Osteoblast (primary cell): ENCODE measurements at places on chromosomes 4 and X.

DNA sequence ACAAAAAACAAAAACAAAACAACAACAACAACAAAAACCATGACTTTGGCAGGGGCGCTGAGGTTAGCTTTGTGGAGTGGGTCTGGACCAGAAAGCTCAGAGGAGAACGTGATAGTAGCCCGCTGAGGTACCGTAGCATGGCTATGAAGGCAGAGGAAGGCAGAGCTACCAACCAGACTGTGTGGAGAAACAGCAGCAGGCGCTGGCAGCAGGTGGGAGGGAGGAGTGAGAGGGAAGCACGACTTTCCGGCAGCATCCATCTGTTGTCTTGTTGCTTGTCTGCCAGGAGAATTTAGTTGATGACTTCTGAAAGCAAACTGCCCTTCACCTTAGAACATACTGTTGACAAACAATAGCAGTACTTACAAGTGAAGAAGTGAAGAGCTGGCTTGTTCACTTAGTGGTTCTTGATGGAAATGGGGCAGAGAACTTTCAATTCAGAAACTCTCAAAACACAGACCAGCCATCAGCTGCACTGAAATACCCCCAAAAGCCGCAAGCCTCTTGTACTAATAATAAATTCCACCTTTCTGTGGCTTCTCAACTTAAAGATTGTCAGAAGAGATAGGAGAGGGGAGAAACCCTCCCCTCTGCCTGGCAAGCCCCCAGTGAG, 447.2 kb downstream of the SLITRK2 start:
- no peak for DNase-seq
- no peak overlapping the region for H3K4me3 ChIP-seq
- no peak overlapping the region for H3K27ac ChIP-seq
- no peaks in the 10 kb centered on the region for H3K4me1 ChIP-seq
- no peaks in the 10 kb centered on the region for H3K27me3 ChIP-seq

- no peak overlapping the region for H3K27ac ChIP-seq
- no peak overlapping the region for H3K4me3 ChIP-seq
- H3K36me3 ChIP-seq = no peaks in the 10 kb centered on the region
- no peaks in the 10 kb centered on the region for H3K27me3 ChIP-seq
Measured at GRCh38 chr4:33649471-33649870, 2594.8 kb downstream of the ARAP2 start.

GRCh38 chr4:176858839-176859238, 66.1 kb upstream of the VEGFC start:
- no peaks in the 10 kb centered on the region for H3K4me1 ChIP-seq
- H3K4me3 ChIP-seq = no peak overlapping the region
- H3K27ac ChIP-seq = no peak overlapping the region
- H3K27me3 ChIP-seq = no peaks in the 10 kb centered on the region
- no peak for DNase-seq
- no peaks in the 10 kb centered on the region for H3K36me3 ChIP-seq

GRCh38 chr4:137946453-137947174, 295.5 kb downstream of the SLC7A11 start:
- no peak overlapping the region for H3K4me3 ChIP-seq
- no peaks in the 10 kb centered on the region for H3K4me1 ChIP-seq
- H3K36me3 ChIP-seq = no peaks in the 10 kb centered on the region

- no peaks in the 10 kb centered on the region for H3K36me3 ChIP-seq
- H3K4me3 ChIP-seq = no peak overlapping the region
- H3K4me1 ChIP-seq = peaks cover 5% of the 10 kb centered on the region
- H3K27me3 ChIP-seq = no peaks in the 10 kb centered on the region
- H3K27ac ChIP-seq = no peak overlapping the region
Measured at GRCh38 chr4:155973639-155974475, 20.2 kb upstream of the CTSO start.

DNA sequence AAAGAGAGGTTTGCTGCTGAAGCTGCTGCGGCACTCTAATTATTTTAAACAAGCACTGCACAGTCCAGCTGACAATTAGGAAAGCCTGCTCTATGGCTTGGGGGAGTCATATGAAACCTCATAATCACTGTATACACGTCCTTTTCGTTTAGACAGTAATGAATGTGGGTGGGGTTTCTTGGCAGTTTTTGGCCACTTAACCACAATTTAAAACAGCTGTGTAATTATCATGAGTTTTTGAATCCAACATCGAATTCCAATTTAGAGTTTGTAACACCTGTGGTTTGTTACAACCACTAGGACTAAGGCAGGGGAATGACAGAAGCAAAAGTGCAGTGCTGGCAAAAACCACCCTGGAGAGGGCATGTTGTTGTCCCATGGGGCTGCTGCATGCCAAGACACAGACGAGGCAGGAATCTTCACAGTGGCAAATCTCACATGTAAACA, 99.5 kb downstream of the CXXC4 start:
- H3K27ac ChIP-seq = no peak overlapping the region
- no peak overlapping the region for H3K4me3 ChIP-seq
- DNase-seq = no peak
- H3K36me3 ChIP-seq = no peaks in the 10 kb centered on the region

DNA sequence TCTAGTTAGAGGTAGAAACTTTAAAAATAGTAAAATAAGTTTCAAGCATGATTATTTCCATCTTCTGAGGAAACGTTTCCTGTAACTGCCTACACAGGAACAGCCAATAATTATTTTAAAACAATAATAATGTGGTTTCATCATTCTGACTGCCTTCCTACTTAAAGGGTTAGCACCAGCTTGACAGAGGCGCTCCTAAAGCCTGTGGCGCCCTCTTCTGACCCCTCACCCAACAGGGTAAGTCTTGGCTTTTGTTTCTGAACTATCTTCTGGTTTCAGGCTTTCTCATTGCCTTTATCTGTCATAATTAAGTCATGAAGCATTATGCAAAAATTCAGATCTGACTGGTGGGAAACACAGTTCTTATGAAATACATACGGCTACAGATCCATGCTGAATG, 96.7 kb downstream of the ITM2A start:
- no peak for DNase-seq
- H3K27ac ChIP-seq = no peak overlapping the region
- H3K4me3 ChIP-seq = no peak overlapping the region
- H3K36me3 ChIP-seq = no peaks in the 10 kb centered on the region
- no peaks in the 10 kb centered on the region for H3K4me1 ChIP-seq
- no peaks in the 10 kb centered on the region for H3K27me3 ChIP-seq

- no peak overlapping the region for H3K27ac ChIP-seq
- H3K27me3 ChIP-seq = no peaks in the 10 kb centered on the region
- no peaks in the 10 kb centered on the region for H3K36me3 ChIP-seq
- H3K4me1 ChIP-seq = peaks cover 10% of the 10 kb centered on the region
- no peak overlapping the region for H3K4me3 ChIP-seq
Measured at GRCh38 chr4:83558680-83559079, 22.8 kb downstream of the GPAT3 start.

GRCh38 chr4:170589597-170590191, 499.9 kb upstream of the AADAT start:
- no peak for DNase-seq
- H3K27ac ChIP-seq = no peak overlapping the region
- no peaks in the 10 kb centered on the region for H3K27me3 ChIP-seq
- no peak overlapping the region for H3K4me3 ChIP-seq
- no peaks in the 10 kb centered on the region for H3K4me1 ChIP-seq

- no peak overlapping the region for H3K4me3 ChIP-seq
- no peak for DNase-seq
- no peaks in the 10 kb centered on the region for H3K36me3 ChIP-seq
Measured at GRCh38 chr4:184500748-184501589, 26.6 kb upstream of the IRF2 start.

GRCh38 chr4:40458683-40459082, 123.5 kb downstream of the CHRNA9 start:
- H3K27me3 ChIP-seq = no peaks in the 10 kb centered on the region
- no peak overlapping the region for H3K4me3 ChIP-seq
- no peak overlapping the region for H3K27ac ChIP-seq

GRCh38 chr4:48636911-48637310, 143.2 kb downstream of the FRYL start:
- DNase-seq = no peak
- H3K27ac ChIP-seq = no peak overlapping the region
- no peaks in the 10 kb centered on the region for H3K27me3 ChIP-seq
- H3K4me3 ChIP-seq = no peak overlapping the region
- H3K36me3 ChIP-seq = no peaks in the 10 kb centered on the region
- peaks cover 5% of the 10 kb centered on the region for H3K4me1 ChIP-seq

GRCh38 chr4:43835869-43836268, 612.7 kb downstream of the KCTD8 start:
- H3K27ac ChIP-seq = no peak overlapping the region
- no peaks in the 10 kb centered on the region for H3K36me3 ChIP-seq
- no peak for DNase-seq
- no peaks in the 10 kb centered on the region for H3K27me3 ChIP-seq

DNA sequence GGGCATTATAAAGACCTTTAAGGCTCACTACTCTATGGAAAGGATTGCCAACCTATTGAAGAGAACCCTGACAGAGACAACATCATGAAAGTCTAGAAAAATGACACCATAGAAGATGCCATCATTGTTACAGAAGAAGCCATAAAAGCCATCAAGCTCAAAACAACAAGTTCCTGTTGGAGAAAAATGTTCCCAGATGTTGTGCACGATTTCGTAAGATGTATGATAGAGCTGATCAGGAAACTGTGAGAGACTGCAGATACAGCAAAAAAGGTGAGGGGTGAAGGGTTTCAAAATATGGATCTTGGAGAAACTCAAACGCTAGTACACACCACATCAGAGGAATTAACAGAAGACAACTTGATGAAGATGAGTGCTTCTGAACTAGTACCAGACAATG, 53.3 kb downstream of the WDFY3 start:
- peaks cover 18% of the 10 kb centered on the region for H3K4me1 ChIP-seq
- H3K27me3 ChIP-seq = no peaks in the 10 kb centered on the region
- DNase-seq = no peak
- no peak overlapping the region for H3K27ac ChIP-seq

- no peak overlapping the region for H3K4me3 ChIP-seq
- no peaks in the 10 kb centered on the region for H3K36me3 ChIP-seq
- peak; percentile 77 for DNase-seq
- no peak overlapping the region for H3K27ac ChIP-seq
Measured at GRCh38 chr4:1599491-1600210, 84.5 kb downstream of the FAM53A start.

DNA sequence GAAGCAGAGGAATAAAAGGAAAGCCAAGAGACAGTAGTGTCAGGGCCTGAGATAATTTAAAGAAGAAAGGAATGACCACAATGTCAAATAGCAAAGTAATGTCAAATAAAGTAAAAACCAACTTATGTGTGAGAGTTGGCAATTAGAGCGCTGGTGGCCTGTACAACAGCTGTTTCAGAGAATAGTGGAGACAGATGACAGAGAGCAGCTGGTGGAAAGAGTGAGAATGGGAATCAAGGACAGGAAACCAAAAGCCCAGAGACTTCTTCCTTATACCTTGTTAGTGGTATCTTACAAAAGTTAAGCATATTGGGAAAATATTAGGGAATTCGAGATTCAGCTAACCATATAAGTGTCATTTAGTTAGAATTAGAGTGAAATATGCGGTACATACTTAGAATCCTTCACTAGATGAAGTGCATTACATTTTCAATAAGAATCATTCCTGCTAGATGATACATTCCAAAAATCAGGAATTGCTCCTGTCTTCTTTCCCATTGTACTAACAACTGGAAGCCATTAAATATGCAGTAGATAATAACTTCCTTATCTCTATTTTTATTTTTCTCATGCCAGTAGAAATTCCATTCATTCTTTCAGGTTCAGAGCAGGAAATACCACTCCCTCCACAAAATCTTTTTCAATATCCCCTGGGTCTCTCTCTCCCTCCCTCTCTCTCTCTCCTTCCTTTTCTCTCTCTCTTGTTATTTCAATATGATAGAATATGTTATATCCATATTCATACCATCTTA, 525.4 kb downstream of the CENPC start:
- H3K27ac ChIP-seq = no peak overlapping the region
- H3K36me3 ChIP-seq = no peaks in the 10 kb centered on the region
- DNase-seq = no peak
- H3K4me3 ChIP-seq = no peak overlapping the region

DNA sequence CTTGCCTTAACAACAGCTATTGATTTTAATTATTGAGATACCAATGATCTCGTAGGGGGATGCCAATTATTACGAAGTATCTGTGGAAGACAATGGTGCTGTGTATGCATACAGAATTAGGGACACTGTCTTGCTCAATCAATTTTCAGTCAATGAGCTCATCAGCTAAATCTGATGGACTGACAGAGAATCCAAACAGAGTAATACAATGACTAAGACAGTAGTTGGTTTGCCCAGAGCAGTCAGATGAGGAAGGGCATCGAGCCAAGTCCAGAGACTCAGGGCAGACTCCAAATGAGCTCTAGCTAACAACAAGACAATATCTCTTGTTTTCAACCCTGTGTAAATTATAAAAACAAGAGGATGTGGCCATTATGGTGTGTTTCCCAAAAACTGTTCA, 14.7 kb upstream of the GSX2 start:
- no peaks in the 10 kb centered on the region for H3K27me3 ChIP-seq
- no peaks in the 10 kb centered on the region for H3K36me3 ChIP-seq
- H3K4me1 ChIP-seq = peaks cover 20% of the 10 kb centered on the region

DNA sequence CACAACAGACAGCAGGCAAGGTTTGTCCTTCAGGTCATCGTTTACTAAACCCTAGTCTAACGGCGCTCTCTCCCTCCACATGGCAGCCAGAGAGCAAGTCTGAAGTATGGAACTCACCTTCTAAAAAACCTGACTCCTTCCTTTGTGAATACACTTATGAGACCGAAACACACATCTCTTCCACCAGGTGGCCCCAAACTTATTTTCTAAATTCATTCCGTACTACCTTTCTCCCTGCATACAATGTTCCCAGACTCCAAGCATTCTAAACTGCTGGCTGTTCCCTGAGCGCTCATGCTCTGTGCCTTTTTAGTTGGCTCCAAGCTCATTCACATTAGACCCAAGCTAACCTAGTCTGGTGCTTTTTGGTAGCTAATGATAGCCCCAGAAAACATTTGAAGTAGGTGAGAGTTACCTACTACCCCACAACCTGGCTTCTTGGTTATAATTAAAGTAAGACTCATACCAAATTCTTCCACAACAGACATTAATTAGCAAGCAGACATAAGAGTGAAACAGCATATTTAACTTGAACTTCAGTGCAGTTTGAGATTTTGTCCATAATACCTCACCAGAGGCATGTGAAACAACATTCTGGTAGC, 67.6 kb upstream of the DCLK2 start:
- H3K27me3 ChIP-seq = no peaks in the 10 kb centered on the region
- H3K4me1 ChIP-seq = peaks cover 35% of the 10 kb centered on the region
- DNase-seq = no peak
- H3K36me3 ChIP-seq = no peaks in the 10 kb centered on the region
- H3K27ac ChIP-seq = no peak overlapping the region
- no peak overlapping the region for H3K4me3 ChIP-seq

GRCh38 chrX:133819546-133819945, 165.8 kb downstream of the GPC3 start:
- DNase-seq = no peak
- H3K4me1 ChIP-seq = no peaks in the 10 kb centered on the region
- H3K36me3 ChIP-seq = no peaks in the 10 kb centered on the region
- H3K27ac ChIP-seq = no peak overlapping the region
- no peak overlapping the region for H3K4me3 ChIP-seq
- H3K27me3 ChIP-seq = no peaks in the 10 kb centered on the region

DNA sequence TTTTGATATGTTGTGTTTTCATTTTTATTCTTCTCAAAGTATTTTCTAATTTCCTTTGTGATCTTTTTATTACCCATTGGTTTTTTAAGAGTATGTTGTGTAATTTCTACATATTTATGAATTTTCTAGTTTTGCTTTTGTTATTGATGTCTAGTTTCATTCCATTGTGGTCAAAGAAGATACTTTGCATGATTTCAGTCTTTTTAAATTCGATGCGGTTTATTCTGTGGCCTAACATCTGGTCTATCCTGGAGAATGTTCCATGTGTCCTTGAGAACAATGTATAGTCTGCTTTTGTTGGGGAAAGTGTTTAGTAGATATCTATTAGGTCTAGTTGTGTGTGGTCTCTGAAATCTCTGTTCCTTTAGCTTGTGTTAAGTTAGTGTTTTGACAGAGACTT, 46.2 kb downstream of the PPEF1 start:
- DNase-seq = no peak
- no peak overlapping the region for H3K4me3 ChIP-seq
- H3K36me3 ChIP-seq = no peaks in the 10 kb centered on the region
- H3K27me3 ChIP-seq = no peaks in the 10 kb centered on the region
- no peak overlapping the region for H3K27ac ChIP-seq
